ENCODE measurements at places on chromosomes 2 and 18.

- DNase-seq, result no peak
Measured at GRCh38 chr2:43305517-43305916, 79.1 kb upstream of the ZFP36L2 start.

DNA sequence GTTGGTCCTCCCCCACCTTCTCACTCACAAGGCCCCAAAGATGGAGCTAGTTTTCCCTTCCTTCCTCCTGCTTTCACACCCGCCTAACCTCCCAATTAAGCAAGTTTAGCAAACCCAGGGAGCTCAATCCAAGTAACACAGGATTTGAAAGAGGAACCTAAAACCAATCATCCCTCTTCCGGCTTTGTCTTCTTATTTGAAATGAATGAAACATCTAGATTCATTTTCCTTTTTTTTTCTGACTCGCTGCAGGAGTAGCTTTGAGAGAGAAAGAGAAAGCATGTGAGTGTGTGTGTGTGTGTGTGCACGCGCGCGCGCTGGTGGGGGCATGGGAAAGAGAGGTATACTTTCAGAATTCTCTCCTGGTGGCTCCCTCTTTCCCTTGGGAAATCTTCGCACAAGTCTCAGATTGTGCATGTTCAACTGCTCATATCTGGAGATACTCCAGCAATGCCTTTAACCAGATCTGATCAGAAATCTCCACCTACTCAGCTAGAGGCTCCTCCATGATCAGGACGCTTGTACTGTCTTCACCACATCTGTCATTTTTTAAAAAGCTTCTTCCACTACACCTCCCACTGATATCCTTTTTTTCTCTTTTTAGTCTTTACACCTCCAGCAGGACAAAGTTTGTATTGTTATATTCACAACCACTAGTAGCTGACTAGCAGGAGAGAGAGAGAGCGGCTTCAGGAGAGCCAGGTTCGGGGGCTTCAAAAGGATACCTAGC, 1.7 kb downstream of the SLC8A1 start:
- DNase-seq, result no peak

DNA sequence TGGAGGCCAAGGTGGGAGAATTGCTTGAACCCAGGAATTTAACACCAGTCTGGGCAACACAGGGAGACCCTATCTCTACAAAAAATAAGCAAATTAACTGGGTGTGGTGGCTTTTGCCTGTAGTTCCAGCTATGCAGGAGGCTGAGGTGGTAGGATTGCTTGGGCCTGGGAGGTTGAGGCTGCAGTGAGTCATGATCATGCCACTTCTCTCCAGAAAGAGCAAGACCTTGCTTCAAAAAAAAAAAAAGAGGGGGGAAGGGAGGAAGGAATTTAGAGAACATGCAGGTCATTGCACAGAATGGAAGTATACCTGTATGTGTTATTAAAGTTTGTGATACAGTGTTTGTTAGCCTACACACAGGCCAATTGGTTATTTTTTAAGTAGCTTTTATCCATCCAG, 25.8 kb downstream of the PKP4 start:
- no peak for DNase-seq

DNA sequence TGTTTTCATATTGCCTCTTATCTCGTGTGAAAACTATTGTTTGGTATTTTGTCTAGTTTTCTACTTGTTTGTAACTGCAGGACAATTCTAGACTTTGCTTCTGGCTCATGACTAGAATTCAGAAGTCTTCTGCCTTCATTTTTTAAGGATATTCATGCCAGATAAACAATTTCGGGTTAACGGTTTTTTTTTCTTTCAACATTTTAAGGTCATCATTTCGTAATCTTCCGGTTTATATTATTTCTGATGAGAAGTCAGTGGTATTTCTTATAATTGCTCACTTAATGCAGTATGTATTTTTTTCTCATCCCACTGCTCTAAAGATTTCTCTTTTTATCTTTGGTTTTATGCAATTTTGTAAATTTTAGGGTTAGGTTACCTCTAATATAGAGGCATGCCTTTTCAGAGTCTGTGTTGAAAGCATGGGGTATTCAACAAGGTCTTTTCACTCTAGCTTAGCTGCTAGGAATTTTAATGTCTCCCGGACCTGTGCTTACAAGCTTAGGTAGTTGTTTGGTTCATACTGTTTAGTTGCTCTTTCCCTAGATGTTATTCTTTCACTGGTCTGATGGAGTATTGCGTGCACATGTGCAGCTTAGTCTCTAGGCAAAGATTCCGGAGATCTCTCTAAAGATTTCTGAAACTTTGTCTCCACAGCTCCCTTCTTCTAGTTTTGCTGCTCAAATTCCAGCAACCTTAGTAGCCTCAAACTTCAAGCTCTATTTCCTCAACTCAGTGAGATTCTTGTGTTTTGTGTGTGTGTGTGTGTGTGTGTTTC, 198.1 kb downstream of the MCFD2 start:
- DNase-seq, result no peak

GRCh38 chr18:68439642-68440041, 275.3 kb downstream of the TMX3 start:
- DNase-seq, result no peak

DNA sequence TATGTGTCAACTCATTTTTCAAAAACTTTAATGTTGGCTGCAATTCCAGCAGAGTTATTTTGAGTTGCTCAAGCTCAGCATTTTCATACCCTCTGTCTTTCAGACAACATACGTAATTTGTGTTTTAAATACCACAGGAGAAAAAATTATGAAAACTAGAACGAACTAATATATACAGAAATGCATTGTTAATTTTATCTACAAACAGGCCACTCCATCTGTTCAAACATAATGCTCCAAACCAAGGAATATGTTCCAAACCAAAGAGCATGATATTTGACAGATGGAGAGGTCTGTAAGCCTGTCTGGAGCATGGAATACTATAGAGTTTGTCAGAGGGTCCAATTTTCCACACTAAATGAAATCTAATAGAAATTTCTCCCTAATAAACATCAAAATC, 536.2 kb upstream of the FSIP2 start:
- no peak for DNase-seq

GRCh38 chr2:177314722-177315264, 50.3 kb upstream of the NFE2L2 start:
- DNase-seq, result no peak

DNA sequence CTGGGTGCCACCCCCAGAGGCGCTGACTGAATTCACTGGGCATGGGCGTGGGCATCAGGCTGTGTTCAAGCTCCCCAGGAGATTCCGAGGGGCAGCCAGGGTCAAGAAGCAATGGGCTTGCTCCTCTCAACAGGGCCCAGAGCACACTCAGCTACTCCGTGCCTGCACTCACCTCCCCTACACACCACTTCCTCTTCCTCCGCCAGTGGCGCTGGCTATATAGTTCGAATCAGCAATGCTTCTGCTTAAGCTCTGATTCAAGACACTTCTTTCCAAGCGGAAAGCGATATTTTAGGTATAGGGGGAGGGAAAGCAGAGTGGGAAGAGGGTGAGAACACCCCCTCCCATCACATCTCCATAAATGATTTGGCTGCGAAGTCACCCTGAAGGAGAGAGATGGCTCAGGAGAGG, 42.1 kb downstream of the CRACDL start:
- DNase-seq, result no peak

- no peak for DNase-seq
Measured at GRCh38 chr2:33673937-33674336, 74.8 kb upstream of the FAM98A start.

DNA sequence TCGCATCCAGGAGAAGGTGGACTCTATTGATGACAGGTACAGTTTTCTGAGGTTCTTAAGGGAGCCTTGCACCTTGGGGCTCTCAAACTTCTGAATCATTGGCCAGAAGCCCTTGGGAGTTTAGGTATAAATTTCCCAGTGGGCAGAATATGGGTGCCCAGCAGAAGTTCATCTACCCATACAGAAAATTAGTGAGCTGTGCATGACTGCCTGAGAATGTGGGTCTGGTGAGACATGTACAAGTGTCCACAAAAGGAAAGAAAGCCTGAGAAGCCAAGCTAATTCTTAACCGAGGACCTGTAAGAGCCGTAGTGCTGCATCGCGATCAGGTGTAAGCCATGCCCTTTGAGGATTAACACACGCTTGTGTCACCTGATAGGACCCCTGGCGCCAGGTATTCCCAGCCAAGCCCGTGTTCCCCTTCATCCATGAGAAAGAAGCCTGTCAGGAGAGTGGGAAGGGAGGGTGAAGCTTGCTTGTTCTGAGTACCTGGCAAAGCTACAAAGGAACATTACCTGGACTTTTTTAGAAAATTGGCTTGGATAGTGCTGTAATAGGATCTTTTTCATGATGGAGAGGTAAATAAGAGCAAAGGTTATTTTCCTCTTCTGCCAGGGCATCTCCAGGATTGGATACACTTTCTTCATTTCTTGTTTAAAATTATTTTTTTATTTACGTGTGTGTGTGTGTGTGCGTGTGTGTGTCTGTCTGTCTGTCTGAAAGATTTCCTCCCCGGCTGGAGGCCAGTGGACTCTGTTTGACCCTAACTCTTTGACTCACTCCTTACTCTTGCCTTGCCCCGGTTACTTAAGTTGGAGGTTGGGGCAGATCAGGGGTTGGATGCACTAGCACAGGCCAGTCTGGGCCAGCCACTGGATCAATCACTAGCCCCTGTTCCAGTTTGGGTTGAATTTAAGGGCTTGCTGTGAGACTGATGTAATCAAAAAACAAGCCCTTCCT, 90.4 kb upstream of the EML6 start:
- no peak for DNase-seq

- DNase-seq, result no peak
Measured at GRCh38 chr18:7789856-7790552, 222.9 kb downstream of the PTPRM start.

GRCh38 chr2:17181051-17181752, 337.0 kb downstream of the RAD51AP2 start:
- no peak for DNase-seq

DNA sequence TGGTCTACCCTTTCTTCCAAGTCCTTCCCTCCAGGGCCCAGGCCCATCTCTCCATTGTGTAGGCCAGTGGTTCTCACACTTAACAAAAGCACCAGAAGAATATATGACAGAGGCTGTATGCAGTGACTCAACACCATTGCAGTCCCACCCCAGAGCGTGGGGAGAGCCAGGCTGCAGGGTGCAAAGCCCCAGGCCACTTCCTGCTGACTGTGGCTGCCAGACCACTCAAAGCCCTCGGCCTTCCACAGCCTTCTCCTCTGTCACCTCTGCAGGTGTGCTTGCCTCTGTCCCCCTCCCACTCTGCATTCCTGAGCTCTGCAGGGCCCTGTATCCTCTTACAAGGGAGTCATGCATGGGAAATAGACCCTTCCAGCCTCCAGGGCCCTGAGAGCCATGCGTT, 40.4 kb upstream of the ARHGEF4 start:
- peak; percentile 16 for DNase-seq

DNA sequence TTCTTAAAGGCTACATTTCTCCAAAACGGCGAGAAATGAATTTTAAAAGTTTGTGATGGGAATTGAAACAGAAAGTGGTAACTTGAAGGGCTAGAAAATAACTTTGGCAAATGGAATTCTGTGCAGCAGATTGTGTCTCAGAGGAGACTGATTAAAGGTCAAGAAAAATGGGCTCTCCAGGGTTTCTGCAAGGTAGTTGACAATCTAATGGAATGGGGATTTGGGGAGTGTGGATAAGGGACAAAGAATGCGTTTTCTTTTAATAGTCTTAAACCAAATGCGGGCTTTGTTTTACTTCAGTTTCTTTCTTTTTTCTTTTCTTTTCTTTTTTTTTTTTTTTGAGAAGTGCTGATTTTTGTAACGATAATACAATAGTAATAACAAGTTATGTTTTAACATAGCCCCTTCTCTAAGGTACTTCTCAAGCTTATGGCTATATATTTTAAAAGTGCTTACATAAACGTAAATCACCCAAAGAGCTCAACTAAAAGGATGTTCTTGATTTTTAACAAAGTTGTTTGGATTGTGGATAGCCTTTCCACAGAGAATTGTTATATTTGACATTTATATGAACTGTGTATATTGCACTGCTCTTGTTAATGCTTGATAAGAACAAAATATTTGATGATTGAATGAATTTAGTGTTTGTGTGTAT, 36.6 kb downstream of the CAMKMT start:
- no peak for DNase-seq

- no peak for DNase-seq
Measured at GRCh38 chr2:28636491-28636890, 115.1 kb upstream of the PPP1CB start.

DNA sequence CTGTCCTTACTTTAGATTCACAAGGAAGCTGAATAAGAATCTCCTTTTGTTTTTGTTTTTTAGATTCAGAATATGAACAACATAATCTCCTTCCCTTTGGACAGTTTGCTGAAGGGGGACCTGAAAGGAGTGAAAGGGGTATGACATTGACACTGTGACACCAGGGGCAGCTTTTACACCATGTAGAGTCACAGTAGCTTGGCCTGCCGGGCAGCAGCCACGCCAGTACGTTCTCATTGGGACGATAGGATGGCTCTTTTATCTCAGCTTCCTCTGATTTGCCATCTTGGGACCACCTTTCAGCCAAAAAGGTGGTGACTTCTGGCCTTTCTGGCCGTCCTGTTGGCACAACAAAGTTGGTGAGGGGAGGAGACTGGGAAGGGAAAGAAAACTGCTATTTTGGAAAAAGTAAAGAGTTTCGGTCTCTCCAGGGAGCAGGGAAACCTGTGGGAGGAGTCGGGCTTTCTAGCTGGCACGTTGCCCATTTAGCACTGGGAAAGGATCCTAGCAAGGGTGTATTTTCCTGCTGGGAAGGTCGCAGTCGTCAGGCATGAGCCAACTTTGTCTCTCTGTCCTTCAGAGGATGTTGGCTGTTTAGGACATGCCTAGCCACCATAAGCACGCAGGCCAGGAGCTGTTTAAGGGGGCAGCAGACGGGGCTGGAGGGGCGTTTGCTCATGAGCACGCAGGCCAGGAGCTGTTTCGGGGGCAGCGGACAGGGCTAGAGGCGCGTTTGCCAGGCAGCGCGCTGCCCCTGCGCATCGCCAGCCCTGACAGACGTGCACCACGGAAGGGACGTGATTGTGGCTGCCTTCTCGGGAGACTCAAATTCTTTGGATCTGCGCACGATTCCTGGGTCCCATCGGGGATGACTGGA, 104.6 kb downstream of the ITGB1BP1 start:
- DNase-seq, result no peak

DNA sequence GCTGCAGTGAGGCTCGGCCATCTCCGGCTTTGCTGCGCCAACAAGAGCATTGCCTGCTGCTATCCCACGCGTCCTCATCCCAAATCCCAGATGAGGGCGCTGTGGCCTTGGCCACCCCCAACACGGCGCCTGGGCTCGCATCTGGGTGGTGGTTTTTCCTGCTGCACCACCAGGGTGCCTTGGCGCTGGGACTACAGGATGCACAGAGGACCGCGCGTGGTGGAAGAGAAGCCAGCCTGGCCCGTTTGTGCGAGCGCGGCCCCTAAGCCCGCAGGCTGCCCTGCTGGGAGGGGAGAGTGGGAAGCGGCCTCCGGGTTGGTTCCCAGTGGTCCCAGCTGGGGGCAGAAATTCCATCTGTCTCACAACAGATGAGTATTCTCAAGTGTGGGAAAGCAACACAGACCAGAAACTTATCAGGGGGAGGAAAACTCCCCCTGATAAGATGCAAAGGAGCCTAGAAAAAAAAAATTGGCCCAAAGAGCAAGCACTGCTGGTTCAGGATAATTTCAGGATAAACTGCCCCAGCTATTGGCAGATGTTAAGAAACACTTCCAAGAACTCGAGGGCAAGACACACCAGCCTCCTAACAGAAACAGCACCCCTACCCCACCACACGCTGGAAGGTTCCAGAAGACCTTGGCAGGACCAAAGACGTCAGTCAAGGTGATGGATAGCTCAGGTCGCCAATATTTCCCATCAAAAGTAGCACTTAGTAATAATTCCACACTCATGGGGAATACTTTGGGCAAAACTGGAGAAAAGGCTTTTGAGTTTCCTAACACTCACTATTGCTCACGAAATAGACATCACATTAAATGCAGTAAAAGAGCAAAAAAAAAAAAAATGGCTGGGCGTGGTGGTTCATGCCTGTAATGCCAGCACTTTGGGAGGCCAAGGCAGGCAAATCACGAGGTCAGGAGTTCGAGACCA, 152.1 kb downstream of the PXDN start:
- no peak for DNase-seq

- DNase-seq, result no peak
Measured at GRCh38 chr18:31325051-31325450, 7.1 kb downstream of the DSG1 start.
